ENCODE measurements at places on chromosomes 16 and 17. TPM values are rescaled to one million over a fixed set of nuclear protein-coding genes. Genes with fewer than 3 reads are reported as not detected.

- no peak for DNase-seq
Measured at GRCh38 chr17:50184064-50184463, 17.4 kb downstream of the COL1A1 start.

- peak; percentile 56 for DNase-seq
Measured at GRCh38 chr17:77392376-77393273, 251.9 kb downstream of the SEC14L1 start.

DNA sequence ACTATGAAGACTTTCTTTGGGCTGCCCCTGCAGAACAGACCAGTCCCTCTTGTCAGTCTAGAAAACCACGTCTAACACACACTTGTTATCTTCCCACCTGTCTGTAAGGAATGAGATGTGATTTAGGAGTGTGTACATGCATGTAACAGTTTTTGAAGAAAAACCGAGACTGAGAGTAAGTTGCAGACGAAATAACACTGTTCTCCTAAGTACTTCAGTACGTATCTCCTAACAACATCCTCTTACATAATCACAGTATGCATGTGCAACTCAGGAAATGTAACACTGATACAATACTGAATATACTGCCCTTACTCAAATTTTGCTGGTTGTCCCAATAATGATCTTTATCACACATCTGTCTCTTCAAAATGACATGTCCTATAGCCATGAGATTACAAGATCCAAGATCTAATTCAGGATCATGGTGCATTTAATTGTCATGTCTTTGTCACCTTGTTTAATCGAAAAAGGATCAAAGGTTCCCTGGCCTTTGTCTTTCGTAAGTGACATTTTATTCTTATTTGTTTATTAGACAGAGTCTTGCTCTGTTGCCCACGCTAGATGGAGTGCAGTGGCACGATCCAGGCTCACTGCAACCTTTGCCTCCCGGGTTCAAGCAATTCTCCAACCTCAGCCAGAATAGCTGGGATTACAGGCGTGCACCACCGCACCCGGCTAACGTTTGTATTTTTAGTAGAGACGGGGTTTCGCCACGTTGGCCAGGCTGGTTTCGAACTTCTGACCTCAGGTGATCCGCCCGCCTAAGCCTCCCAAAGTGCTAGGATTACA, 25.6 kb downstream of the CREBBP start:
- no peak for DNase-seq

DNA sequence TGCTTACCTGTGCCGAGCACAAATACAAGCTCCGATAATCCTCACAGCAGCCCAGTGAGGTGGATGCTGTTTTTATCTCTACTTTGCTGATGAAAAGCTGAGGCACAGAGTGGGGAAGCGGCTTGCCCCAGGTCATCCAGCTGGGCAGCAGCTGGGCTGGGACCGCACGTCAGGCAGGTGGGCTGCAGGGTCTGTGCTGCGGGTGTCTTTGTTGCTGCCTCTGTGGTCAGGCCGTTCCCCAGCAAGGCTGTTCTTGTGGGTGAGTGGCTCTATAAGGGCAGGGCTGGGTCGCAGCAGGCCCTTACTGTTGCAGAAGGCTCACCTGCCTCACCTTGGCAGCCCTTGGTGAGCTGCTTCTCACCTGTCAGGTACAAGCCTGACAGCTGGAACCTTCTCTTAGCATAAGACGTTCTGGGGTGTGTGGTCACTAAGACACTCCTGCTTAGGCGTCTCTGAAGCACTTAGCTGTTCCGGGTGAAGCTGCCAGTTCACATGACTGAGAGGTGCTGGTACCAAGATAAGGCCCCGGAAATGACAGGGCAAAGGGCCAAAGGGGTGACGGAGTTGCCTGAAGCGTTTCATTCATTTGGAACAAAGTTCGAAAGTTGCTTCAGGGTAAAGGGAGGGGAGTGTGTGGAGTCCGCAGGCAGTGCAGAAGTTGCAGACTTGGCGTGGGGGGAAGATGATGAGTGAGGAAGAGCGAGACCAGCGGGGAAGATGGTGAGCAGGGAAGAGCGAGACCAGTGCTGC, 17.4 kb downstream of the IRF8 start:
- DNase-seq, result peak; percentile 73

DNA sequence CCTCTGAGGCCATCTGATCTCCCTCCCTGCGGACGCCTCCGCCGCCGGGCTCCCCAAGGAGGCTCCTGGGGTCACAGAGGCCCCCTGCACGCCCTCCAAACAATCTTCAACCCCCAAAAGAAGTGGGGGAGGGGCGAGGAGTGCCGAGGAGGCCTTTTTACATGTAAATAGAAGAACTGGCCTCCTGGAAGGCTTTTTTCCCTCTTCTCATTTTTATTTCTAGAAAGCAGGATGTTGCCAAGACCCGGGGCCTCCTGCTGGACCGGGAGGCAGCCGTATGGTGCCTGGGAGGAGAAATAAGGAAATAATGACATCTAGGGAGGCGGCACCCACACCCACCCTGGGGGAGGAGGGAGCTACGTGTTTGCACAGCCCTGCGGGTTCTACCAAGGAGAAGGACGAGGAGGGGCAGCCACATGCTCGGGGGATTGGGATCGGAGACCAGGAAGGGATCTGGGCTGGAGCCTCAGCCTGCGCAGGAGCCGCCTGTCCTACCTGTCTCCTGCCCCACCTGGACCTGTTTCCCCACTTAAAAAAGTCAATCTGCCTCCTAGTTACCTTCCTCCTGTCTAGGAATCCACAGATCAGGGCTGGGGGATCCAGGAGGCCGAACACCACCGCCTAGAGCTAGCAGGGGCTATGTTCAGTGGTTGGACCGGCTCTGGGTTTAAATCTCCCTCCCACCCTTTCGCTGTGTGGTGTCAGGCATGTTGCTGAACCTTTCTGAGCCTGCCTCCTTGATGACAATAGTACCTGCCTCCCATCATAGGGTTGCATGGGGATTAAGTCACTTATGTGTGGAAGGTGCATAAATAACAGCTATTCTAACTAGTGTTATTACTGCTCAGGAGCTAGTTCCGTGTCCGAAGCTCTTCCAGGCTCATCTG, 175.7 kb upstream of the GSE1 start:
- DNase-seq, result no peak

DNA sequence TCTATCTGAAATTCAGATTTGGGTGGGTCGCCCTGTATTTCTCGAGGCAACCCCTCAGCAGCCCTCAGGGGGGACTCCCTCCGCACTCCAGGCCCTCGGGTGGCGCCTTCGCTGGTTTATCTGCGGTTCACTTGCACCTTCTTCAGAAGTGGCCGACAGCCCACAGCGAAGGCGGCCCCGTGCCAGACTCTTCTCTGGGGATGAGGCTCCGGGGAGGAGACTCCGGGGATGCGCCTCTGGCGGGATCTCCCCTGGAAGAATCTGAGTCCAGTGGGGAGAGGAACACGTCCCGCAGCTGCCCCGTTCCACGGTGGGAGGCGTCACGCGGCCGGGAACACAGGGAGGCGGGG, 63.9 kb upstream of the DNAJA2 start:
- DNase-seq, result no peak

DNA sequence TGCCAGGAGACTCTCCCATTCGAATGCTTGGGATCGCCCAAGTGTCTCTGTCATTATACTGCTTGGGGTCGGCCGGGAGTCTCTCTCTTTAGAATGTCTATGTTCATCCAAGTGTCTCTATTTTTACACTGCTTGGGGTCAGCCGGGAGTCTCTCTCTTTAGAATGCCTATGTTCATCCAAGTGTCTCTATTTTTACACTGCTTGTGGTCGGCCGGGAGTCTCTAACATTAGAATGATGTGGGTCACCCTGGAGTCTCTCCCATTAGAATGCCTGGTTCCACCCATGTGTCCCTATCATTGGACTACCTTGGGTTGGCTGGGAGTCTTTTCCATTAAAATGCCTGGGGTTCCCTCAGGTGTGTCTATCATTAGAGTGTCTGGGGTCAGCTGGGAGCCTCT, 2230.4 kb downstream of the TP53TG3F start:
- DNase-seq, result no peak

The CTRB1 gene
- total RNA-seq, result not detected

The AOC3 gene
- total RNA-seq, result 0.17 TPM

The RHBDL1 gene
- 0.68 TPM for total RNA-seq

Data from Caki2 (cell line).